ENCODE measurements at places on chromosomes 3 and 15.

GRCh38 chr3:133927540-133928066 lies 31.9 kb upstream of the RAB6B start:
- DNase-seq = peak; percentile 52

DNA sequence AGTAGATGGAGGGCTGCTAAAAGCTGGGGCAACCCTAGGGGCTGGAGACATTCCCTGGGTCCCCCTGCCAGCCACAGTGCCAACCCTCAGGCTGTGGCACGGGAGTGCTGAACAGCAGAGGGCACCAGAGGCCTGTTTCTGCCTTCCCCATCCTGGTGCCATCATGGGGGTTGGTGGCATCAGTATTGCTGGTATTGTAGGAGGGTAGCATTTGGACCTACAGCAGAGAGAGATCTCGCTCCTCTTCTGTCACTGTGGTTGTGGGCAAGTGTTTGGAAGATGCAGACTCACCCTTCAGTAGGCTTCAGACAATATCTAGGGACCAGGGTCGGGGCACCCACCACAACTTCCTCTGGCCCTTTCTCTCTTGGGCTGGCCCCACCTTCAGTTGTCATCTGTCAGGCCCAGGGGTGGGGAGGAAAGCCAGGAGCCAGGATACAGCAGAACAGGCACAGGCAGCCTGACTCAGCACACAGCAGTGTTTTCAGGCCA lies 123.5 kb downstream of the RPLP1 start:
- DNase-seq = peak; percentile 69

- DNase-seq = no peak
Observed at GRCh38 chr3:181998828-181999227, 287.1 kb downstream of the SOX2 start.

- peak; percentile 13 for DNase-seq
Observed at GRCh38 chr15:59532770-59533379, 78.7 kb upstream of the GCNT3 start.

GRCh38 chr3:60133269-60134162 lies 1083.7 kb upstream of the CFAP20DC start:
- no peak for DNase-seq

- no peak for DNase-seq
Observed at GRCh38 chr3:191358929-191359328, 28.6 kb upstream of the UTS2B start.

DNA sequence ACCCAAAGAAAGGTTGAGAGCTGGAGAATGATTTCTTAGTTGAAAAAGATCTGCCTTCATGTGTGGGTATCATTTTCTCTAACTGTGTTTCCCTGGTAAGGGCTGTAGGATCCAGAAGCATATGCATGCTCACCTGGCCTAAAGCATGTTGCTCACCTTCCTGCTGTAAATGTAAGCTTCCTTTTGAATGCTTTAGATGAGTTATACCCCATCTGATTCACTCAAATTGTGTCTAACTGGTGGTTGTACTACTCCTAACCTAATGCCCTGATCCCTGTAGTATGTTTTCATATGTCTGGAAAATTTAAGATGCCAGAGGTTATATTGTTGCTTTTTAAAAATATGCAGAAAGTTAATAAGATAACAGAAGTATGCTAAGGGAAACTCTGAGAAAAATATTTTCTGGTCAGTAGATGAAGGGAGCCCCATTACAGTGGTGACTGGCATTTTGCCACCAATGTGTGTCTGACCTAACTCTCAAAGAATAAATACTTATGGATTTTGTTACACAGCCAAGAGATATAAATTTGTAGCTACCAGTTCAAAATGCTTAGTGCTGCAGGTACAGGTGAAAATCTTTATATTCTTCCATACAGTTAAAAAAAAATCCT lies 7.7 kb downstream of the FILIP1L start:
- no peak for DNase-seq

DNA sequence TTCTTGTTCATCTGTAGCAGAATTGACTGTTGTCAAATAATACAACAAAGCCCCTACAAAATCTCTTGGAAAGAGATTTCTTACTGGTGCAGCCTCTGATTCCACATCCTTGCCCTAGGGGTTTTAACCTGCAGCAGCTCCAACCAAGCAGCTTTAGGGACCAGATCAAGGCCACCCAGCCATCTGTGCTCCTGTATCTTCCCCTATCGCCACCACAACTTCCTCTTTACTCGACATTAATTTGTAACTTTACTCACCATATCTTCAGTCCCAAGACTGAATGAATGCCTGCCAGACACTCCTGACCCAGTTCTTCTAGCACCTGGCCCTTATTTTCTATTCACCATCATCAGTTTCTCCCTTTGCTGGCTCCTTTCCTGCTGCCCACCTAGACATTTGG lies 156.6 kb upstream of the IL12A start:
- no peak for DNase-seq

DNA sequence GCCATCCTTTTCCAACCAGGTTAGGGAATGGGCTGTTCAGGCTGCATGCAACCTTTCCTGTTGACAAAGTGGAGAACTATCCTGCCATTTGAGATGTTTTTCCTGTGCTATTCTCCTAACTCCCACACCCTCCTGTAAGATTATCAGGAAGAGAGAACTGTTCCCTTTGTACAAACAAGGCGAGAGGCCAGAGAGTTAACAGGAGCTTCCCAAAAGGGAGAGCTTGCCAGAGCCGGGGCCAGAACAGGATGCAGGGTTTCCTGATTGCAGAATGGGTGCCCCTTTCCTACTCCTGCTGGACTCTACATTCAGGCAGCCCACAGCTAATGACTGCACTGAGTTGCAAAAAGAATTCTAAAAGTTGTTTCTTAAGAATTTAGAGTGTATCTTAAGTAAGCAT lies 17.1 kb downstream of the PML start:
- no peak for DNase-seq

- DNase-seq = no peak
Observed at GRCh38 chr3:23435318-23435717, 232.2 kb downstream of the UBE2E2 start.

DNA sequence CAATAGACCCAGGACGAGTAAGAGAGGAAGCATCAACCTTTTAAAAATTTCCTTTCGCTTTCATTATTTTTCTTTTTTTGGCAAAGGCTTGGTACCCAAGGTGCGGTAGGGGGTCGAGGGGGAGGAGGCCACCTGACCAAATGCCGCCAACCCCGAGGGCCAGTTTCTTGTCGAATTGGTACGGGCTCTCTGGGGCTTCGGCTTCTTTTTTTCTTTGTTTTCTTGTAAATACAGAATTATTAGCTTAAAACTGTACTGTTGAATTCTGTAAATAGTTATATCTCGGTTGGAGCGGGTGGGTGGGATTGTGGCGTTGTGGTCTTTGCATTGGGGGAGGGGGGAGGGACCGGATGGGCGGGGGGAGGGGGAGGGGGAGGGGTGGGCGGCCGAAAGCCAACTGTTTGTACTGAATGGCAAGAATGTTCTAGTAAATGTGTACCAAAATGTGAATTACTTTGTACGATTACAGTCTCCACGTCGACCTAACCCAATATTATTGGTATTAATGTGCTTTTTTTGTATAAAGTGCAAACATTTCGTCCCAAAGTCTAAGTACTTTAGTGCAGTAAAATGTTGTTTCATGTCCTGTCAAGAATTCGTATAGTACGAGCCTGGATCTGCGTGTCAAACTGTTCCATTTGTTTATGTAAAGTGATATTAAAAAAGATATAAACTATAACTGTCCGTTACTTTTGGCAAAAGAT lies 4.7 kb downstream of the ZIC1 start:
- no peak for DNase-seq

GRCh38 chr3:55167586-55168317 lies 239.9 kb upstream of the LRTM1 start:
- DNase-seq = no peak

DNA sequence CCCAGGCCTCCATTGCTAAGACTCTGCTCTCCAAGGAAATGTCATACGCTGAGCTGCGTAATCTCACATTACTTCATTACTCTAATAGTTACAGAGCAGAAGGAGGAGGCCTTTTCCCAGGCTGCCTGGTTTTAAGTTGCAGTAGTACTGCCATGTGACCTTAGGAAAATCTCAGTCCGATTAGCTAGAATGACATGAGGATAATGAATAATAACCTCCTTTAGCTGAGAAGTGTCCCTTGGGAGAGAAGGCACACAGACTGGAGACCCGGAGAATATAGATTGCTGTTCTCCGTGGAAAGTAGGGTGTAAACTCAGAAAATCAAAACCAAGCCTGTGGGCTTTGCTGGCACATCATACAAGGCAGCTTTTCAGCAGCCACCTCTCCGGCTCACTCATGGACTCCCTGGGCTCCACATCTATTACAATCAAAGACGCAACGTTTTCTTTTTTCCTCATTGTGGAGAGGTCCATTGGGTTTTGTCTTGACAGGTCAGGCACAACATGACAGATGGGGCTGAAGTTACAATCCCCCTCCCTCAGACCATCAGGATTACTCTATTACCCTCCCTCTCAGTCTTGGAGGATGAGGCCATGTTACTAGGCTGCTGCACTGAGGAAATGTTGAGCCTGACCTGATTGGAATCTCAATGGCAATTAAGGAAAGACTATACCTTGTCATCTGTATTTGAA lies 134.8 kb upstream of the MB21D2 start:
- no peak for DNase-seq

DNA sequence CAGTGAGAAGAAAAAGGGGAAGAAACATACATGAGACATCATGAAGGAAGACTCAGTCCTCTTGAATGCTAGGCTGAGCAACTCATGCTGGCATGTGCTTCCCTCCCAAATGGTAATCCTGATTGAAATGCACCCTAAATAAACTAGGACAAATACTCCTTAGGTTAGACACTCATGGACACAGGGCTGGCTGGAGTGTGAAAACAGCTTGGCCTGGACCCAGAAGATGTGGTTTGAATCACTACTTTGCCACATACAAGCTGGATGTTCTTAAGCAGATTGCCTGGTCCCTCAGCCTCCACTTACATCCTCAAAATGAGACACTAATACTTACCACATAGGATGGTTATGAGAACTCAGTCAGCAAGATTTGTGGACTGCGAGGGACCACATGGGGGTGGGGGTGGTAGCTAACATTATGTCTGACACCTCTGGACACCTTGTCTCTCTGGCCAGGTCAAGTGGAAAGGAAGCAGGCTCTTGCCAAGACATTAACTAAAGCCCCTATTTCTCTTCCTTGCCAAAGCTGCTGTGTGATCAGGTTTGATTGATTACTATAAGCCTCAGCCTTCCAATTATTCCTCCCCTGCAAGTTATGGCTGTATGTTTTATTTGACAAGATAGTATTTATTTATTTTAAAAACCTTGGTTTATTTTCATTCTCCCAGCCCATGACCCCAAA lies 138.9 kb upstream of the SLC7A14 start:
- DNase-seq = no peak

DNA sequence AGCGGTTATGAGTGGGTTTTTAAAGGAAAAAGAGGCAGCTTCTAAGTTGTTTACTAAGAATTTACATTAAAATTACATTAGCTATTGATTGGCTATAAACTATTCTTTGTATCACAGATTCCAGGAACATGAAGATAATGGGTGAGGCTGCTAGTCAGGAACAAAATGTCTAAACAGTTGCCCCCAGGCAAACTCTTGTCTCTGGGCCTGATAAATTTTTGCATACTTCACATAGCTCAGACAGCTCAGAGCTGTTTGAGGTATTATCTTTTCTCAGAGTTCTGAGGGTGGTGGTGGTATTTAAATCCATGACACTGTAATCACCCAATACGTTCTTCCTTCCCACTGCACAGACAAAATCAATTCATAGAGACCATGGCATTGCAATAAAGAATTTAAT lies 2.1 kb upstream of the HACD2 start:
- DNase-seq = no peak

- no peak for DNase-seq
Observed at GRCh38 chr15:28116521-28117431, 17.7 kb upstream of the OCA2 start.

GRCh38 chr15:55859681-55860080 lies 116.7 kb upstream of the PRTG start:
- no peak for DNase-seq

DNA sequence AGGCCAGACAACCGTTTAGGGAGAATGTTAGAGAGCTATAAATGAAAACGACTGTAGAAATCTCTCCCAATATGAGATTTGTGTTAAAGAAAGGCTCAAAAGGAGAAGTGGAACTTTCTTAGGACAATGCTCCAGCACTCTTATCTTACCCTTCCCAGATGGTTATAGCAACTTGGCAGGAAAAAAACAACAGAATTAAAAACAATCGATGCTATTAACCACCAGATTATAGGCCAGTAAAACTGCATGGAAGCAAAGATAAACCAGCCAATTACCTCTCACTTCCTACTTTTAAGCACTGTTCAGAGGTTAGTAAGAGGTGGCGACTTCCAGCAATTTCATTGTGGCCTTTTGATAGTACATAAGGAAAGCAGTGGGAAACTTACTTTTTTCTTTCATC lies 72.9 kb downstream of the TMCC1 start:
- no peak for DNase-seq

DNA sequence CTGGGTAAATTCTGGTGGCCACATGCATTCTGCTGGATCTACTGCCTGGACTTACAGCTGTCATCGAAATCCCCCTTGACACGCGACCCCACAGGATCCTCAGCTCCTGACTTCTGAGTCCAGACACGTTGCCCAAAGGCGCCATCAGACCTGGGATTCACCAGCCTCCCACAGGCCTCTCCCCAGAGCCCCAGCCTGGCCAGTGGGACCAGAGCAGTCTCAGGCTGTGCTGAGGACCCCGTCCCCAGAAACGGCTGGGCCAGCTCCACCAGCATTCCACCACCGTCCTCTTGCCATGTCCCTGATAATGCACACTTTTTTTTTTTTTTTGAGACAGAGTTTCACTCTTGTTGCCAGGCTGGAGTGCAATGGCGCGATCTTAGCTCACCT lies 166.1 kb downstream of the LRRK1 start:
- no peak for DNase-seq

GRCh38 chr3:69241769-69242168 lies 119.4 kb upstream of the LMOD3 start:
- DNase-seq = no peak

- no peak for DNase-seq
Observed at GRCh38 chr3:53192608-53193007, 31.6 kb downstream of the PRKCD start.

- no peak for DNase-seq
Observed at GRCh38 chr15:67992834-67993233, 61.3 kb upstream of the PIAS1 start.

DNA sequence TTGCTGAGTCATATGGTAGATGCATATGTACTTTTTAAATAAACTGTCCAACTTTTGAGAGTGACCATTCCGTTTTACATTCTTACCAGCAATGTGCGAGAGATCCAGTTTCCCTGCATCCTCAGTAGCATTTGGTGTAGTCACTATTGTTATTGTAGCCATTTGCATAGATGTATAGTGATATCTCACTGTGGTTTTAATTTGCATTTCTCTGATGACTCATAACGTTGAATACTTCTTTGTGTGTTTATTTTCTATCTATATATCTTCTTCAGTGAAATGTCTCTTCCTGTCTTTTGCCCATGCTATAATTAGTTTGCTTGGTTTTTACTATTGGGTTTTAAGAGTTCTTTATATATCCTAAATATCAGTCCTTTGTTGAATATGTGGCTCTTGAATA lies 255.7 kb upstream of the GRM7 start:
- no peak for DNase-seq

DNA sequence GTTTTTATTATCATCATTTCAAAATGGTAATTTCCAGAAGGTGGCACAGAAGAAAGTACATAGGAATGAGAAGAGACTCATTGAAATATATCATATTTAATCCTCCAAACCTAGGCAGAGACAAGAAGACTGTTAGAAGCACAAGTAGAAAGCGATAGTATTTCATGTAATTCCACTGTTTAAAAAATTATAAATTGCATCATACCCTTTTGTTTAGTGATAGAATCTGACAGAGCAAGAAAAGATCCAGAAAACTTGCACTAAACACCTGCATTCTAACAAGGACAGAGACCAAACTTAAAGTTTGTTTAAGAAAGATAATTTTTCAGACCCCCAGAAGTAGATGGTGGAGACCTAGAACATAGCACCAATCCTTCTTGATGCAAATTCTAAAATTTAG lies 56.9 kb upstream of the CD96 start:
- no peak for DNase-seq
